8988T (cell line): ENCODE measurements at places on chromosomes 7 and 10.
A peak's percentile ranks its signal among the peaks of the same experiment; 100 is the strongest.

- DNase-seq = no peak
Measured at GRCh38 chr7:98075801-98076200, 30.9 kb upstream of the LMTK2 start.

GRCh38 chr10:73554721-73555120 lies 36.4 kb downstream of the USP54 start:
- no peak for DNase-seq

- no peak for DNase-seq
Measured at GRCh38 chr10:21015851-21016250, 118.7 kb upstream of the NEBL start.

- DNase-seq = no peak
Measured at GRCh38 chr7:78905436-78905835, 548.0 kb downstream of the MAGI2 start.

- no peak for DNase-seq
Measured at GRCh38 chr10:52064084-52064845, 249.8 kb upstream of the DKK1 start.

GRCh38 chr10:3963191-3963673 lies 178.2 kb upstream of the KLF6 start:
- DNase-seq = no peak

- DNase-seq = no peak
Measured at GRCh38 chr7:3861941-3862340, 560.9 kb downstream of the SDK1 start.

- DNase-seq = no peak
Measured at GRCh38 chr10:112768121-112768520, 181.9 kb upstream of the TCF7L2 start.

DNA sequence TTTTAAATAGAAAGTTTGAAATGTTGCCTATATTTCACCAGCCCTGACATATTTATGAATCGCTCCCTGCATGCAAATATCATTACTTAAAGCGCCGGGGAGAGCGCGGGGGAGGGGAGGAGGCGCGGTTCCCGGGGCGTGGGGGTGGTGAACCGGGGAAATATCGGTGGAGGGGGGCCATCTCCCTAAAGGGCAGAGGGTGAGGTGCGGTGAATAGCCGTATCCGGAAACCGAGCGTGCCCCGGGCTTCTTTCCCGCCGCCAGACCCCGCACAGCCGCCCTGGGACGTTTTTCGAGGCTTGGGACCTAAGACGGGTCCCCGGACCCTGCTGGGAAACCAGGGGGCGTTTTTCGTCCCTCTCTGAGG lies 6.9 kb upstream of the ZNF503 start:
- DNase-seq = peak; percentile 77

GRCh38 chr10:33009244-33010131 lies 51.5 kb upstream of the ITGB1 start:
- DNase-seq = no peak

GRCh38 chr10:992467-992866 lies 4.2 kb downstream of the GTPBP4 start:
- DNase-seq = no peak

GRCh38 chr7:111594602-111595001 lies 32.3 kb upstream of the IMMP2L start:
- DNase-seq = no peak

DNA sequence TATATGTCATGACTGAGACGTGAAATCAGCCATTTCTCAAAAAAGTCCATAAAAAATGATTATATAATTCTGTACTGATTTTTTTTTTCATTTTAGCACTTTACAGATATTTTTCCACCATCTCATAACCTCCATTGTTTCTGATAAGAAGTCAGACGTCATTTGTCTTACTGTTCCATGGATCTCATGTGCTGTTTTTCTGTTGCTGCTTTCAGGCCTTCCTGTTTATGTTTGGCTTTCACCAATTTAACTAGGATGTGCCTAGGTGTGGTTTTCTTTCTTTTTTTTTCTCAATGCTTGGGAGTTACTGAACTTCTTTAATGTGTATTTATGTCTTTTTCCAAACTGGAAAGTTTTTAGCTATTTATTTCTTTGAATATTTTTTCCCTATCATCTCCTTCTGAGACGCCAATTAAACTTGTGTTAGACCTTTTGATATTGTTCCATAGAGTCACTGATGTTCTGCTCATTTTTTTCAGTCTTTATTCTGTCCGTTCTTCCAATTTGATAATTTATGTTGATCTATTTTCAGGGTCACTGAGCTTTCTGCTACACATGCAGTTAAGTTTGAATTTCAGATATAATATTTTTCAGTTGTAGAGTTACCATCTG lies 43.3 kb downstream of the TAF3 start:
- no peak for DNase-seq

DNA sequence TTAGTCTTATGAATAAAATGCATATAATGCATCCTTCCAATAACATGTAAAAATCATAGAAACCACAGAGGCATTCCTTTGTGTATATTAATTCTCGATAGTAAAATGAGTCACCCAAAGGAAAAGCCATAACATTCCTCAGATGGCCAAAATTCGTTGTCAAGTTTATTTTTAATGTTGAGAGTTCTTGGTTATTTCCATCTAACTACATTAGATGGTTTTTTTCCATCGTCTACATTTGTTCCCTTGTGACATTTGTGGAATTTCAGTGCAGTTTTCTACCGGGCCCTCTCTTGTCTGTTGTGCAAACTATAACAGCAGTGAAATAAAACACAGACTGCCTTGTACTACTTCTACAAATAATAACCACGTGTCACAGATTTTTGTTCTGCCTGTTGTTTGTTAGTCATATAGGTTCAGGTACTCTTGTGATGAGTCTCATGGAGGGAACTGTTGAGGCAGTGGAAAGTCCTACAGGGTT lies 54.7 kb upstream of the CCAR1 start:
- peak; percentile 17 for DNase-seq

DNA sequence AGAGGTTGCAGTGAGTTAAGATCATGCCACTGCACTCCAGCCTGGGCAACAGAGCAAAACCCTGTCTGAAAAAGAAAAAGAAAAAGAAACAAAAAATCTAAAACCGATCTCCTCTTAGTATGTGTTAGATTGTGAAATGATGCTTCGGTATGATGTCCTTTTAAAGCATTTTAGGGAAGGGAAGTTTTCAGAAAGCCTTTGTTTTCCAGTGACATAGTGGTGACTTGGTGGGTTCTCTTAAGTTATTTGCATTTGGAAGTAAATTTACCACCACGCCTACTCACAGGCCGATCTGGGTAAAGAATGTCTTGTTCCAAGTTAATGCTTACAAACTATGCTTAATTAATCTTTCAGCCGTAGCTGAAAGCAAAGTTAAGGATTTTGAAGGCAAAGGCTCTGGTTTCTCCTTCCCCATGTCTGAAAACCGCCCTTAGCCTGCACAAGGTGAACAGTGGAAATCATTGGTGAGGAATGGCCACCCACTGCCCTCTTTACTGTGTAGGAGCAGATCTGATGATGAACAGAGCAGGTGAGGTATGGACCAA lies 10.7 kb downstream of the MTURN start:
- no peak for DNase-seq

GRCh38 chr7:49927631-49928030 lies 154.2 kb downstream of the VWC2 start:
- no peak for DNase-seq

GRCh38 chr10:132932461-132933307 lies 9.7 kb downstream of the CFAP46 start:
- no peak for DNase-seq

DNA sequence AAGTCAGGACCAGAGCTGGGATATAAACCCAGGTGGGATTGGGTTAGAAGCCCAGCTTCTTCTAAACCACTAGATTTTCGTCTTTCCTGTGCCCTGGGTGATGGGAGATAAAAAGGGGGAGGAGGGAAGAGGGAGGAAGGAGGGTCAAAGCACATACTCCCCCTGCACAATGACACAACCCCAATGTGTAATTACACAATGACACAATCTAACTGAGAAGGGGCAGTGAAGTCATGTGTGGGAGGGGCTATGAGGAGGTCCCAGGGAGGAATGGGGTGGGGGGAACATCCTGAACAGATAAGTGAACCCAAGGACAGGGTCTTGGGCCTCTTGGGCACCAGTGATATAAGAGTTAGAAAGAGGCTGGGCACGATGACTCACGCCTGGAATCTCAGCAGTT lies 44.5 kb downstream of the TECTB start:
- DNase-seq = no peak

GRCh38 chr7:126605056-126605455 lies 647.7 kb downstream of the GRM8 start:
- DNase-seq = no peak

DNA sequence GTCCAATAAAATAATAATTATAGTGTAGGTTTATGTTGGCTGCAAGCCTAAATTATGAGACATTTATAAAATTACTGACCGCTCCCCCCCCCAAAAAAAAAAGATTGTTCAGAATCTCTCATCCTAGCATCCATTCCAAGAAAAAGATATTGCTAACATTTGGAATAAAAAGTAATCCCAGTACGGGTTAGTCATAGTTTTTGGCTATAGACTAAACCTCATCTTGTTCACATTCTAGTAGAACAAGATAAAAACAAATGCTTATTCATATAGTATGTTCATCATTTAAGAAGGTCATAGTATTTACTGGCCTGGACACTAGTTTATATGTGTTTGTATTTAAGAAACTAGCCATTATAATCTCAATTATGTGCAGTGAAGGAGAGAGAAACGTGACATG lies 44.0 kb downstream of the ADK start:
- no peak for DNase-seq

DNA sequence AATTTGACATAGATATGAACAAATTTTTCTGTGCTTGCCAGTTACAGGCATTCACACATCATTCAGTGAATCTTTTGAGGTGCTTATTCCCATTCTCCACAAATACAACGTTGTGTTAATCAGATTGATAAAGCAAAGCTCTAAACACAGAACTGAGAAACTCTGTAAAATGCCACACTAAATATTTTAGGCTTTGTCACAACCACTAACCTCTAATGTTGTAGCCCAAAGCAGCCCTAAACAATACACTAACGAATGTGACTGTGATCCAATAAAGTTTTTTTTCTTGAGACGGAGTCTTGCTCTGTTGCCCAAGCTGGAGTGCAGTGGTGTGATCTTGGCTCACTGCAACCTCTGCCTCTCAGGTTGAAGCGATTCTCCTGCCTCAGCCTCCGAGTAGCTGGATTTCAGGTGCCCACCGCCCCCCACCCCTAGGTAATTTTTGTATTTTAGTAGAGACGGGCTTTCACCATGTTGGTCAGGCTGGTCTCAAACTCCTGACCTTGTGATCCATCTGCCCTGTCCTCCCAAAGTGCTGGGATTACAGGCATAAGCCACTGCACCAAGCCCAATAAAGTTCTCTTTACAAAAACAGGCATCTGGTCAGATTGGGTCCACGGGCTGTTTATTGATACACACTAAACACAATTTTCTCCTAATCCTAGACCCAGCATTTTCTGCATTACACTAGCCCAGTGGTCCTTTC lies 6.9 kb downstream of the CYCS start:
- no peak for DNase-seq

GRCh38 chr7:151504715-151505326 lies 14.9 kb downstream of the RHEB start:
- no peak for DNase-seq

- no peak for DNase-seq
Measured at GRCh38 chr10:69102440-69102839, 14.5 kb downstream of the SRGN start.

DNA sequence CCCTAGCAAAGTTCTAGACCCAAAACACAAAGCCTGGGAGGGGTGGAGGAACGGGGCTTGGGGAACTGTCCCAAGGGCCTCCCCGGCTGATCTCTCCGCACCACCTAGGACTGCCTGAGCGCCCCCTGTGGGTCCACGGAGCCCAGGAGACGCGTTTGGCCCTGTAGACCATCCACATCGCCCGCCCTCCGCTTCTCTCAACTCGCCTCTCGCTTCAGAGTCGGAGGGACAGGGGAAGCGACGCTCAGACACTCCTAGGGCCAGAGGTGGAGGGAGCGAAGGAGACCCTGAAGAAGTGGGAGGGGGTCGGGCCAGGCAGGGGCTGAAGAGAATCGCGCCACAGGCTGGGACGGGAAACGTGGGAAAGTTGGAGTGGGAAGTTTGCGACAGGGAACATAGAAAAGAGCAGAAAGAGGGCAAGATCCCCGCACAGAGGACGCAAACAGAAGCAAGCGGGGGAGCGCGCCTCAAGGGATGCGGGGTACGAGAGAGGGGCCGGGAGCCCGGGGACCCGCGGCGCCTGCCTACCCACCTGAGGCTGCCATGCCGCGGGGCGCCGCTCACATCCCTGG lies 378 bp downstream of the PIK3AP1 start:
- peak; percentile 85 for DNase-seq

GRCh38 chr10:72764151-72764550 lies 72.2 kb downstream of the MCU start:
- no peak for DNase-seq

- DNase-seq = no peak
Measured at GRCh38 chr7:151843181-151843580, 33.7 kb downstream of the PRKAG2 start.

DNA sequence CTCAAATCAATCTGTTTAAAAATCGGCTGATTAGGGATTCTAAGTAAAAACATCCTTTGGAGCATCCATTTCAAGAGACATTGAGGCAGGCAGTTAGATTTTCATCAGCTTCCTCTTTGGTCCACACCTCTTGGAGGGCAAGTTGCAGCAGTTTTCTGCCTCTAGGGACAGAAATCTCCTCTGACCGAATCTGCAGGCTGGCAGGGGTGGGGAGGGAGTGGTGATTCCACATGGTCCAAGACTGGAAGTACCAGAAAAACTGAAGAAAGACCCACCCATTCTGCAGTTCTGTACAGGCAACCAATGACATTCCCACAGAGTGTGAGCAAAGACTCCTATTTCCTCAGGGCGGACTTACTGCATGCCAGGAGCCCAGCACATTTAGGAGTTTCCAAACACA lies 29.0 kb downstream of the FGFBP3 start:
- DNase-seq = no peak

DNA sequence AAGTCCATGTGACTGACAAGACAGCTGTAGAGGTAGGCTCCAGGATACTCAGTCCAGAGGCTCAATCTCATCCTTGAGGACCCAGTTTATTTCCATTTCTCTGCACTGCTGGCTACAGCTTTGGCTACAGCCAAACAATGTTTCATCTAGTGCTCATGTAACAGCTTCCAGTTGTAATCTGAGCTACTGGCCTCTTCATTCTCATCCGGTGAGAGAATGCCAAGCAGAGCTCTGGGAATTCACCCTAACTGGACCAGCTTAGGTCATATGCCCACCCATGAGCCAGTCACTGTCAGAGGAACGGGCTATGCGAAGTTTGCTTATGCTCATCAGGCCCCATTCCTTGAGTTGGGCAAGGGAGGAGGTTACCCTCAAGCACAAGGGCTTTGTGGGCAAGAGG lies 192.9 kb downstream of the EVX1 start:
- DNase-seq = no peak

DNA sequence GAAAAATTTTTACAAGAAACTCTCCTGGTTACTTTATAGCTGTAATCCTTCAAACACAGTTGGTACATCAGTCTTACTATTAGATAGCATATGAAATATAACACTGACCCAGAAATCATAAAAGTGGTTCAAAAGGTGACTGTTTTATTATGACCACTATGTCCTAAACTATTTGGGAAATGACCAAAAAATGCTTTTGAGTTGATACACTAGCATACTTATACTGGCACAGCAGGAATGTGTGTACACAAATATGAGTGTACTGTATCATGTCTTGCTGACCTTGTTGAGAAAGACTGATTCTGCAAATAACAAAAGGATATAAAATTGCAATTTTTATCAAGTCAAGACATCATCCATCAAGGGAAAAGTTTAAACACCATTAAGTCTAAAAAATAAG lies 24.3 kb downstream of the CSTF2T start:
- DNase-seq = no peak
